ENCODE measurements at places on chromosomes 11 and 22.
A peak's percentile ranks its signal among the peaks of the same experiment; 100 is the strongest.

DNA sequence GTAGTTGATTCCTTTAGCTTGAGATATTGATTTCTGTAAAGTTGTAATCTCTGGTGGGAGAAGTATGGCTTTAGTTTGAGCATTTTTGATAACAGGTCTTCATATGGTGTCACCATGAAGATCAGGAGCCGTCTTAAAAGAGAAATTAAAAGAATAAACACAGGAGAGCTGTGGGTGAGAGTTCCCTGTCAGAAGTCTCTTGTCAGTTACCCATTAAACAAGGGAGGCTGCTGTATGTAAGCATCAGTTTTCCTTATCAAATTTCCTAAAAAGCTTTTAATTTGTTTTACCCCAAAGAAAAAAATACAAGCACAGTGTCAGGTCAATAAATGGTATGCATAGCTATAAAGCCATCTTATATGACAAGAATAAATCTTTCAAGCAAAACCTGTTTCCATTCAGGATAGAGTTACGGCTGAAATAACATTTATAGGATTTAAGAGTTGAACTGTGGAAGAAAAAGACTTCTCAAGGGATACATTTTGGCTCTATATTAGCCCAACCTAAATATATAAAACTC is 767.5 kb downstream of the JRKL start:
- no peak for DNase-seq

- DNase-seq = no peak
Observed at GRCh38 chr11:8638300-8638699, 44.2 kb downstream of the TRIM66 start.

DNA sequence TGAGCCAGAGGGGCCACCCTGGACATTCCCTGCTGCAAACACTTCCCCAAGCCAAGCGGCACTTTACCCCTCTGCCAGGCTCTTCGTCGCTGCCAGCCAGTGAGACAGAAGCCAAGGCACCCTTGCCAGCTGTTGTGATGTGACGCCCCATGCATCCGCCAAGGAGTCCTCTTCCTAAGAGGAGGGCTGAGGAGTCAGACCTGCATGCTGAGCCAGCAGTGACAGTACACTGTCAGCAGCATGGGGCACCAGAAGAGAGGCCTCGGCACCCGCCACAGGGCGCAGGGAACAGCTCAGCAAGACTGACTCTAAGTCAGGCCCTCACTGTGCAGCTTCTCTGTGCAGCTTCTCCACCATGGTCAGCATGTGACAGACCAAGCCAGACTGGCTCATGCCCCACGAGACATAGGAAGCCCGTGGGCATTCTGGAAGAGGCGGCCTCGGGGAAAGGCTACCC is 26.4 kb downstream of the VPS37C start:
- DNase-seq = no peak

DNA sequence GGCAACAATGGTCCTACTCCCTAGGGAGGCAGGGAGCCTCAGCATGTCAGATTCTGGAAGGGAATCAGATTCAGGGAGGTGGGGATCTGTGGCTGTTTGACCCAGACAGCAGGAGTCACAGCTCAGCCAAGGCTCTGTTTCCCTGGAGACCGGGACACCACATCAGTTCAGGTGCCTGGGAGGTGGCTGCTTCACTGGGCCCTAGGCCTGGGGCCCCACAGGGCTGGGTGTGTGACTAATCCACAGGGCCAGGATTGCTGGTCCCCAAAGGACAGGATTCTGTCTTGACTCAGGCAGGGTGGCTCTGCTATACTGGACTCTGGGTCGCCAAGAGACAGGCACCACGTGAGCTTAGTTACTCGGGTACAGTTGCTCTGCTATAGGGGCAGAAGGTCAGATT is 3.5 kb upstream of the OR5AN1 start:
- no peak for DNase-seq

DNA sequence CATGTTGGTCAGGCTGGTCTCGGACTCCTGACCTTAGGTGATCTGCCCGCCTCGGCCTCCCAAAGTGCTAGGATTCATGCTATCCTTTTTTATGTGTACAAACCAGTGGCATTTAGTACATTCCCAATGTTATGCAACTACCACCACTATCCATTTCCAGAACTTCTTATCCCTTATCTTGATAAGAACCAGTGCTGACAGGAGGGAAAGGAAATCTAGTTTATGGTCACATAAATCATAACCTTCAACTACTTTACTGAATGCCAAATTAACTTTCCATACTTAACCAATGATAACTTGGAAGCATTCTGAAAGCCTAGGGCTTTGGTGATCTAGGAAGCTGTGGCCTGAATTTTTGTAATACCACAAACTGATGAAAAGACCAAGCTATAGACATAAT is 170.4 kb downstream of the SWAP70 start:
- DNase-seq = no peak

- DNase-seq = peak; percentile 13
Observed at GRCh38 chr22:22593964-22594656, 35.0 kb upstream of the PRAME start.

GRCh38 chr11:93221539-93221938 is 23.7 kb upstream of the SLC36A4 start:
- DNase-seq = no peak

DNA sequence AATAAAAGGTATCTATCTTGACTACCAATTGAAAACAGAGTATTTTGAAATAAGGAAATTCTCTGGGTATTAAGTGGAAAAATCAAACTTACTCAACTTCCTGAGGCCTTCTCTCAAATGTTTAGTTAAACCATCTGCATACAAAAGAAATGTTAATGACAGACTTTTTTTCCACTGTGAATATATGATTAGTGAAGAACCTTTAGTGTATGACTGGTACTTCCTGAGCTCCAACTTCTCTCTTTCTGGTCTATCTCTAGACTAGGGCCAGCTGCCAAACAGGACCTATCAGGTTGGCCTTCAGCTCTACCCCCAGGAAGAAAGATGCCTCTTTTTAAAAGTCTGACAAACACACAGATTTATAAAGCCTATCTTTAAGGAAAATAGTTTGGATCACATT is 68.8 kb upstream of the SCUBE2 start:
- no peak for DNase-seq

- peak; percentile 49 for DNase-seq
Observed at GRCh38 chr11:28697920-28698827, 590.0 kb downstream of the METTL15 start.

DNA sequence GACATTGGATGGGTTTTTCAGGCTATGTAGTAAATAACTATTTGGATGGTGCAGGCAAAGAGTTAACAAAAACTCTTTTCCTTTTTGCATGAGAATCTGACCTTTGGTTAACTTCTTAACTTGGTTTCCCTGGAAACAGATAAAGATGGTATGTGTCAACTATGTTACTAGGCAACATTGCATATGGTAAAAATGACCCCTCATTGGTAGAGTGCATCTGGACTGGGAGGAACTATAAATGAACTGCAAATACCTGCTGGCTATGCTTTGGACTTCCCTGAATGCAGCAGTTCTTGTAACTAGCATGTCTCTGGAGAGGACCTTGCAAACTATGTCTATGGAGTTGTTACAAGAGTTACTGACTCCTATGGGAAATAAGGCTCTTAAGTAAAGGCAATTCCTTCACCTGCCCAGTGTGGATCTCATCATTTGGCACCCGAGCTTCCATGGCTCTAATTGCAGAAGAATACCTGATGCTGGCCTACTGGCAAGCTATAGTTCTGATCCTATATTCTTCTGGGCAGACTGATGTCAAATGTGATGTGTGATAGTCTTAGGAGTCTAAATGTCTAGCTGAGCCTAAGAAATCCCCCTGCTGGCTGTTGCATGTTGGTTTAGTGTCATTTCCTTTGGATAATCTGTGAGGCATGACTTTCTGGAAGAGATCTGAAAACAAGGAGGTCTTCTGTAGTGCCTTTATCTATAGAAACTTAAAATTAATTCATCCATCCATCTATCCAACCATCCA is 126.7 kb upstream of the MTMR2 start:
- DNase-seq = no peak

DNA sequence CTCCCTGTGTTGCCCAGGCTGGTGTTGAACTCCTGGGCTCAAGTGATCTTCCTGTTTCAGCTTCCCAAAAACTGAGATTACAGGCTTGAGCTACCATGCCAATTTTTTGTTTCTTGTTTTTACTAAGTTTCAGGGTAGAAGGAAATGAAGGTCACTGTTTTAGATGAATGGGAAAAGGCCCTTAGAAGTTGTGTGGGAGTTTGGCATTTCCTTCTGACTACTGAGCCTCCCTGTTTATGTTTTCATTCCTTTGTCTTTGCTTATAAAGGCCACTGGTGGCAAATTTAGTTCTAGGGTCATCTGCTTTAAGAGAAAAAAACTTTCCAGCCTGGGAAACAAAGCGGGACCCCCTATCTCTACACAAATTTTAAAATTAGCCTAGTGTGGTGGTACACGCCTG is 22.1 kb downstream of the SRPRA start:
- no peak for DNase-seq

GRCh38 chr22:48425641-48426040 is 1402.0 kb downstream of the BRD1 start:
- no peak for DNase-seq

DNA sequence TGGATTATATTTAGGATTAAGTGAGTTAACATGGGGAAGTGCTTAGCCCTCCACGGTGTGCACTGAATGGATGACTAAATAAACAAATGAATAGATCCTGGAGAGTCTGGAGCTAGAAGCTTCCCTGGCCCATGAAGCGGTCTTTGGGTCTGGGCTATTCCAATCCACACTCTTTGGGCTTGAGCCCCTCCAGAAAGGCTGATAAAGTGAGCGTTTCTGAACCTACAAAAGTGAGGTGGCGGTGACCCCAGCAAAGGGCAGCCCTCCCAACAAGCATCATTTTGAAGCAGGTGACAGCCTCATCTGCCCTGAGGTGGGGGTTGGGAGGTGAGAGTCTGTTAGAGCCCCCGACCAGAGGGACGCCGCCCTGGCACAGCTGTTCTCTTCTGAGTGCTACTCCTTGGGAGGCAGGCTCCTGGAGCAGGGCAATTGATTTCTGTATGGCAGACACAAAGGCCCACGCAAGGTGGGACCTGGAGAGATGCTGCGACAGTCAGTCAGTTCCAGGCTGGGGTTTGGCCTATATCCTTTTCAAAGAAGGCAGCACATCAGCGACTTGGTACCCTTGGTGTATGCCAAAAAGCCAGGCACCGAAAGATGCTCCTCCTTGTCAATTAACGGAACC is 157.8 kb downstream of the CACNA1I start:
- no peak for DNase-seq

DNA sequence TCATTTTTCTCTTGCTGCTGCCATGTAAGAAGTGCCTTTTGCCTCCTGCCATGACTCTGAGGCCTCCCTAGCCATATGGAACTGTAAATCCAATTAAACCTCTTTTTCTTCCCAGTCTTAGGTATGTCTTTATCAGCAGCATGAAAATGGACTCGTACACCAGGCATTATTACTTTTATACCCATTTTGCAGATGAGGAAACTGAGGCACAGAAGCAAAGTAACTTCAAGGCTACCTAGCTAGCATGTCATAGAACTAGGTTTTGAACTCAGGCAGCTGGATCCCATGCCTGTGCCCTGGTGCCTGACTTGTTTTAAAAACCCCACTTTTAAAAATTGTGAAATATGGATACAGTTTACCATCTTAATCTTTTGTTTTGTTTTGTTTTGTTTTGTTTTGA is 25.8 kb downstream of the KIAA1671 start:
- no peak for DNase-seq

GRCh38 chr11:112630496-112630895 is 330.7 kb upstream of the NCAM1 start:
- DNase-seq = no peak

DNA sequence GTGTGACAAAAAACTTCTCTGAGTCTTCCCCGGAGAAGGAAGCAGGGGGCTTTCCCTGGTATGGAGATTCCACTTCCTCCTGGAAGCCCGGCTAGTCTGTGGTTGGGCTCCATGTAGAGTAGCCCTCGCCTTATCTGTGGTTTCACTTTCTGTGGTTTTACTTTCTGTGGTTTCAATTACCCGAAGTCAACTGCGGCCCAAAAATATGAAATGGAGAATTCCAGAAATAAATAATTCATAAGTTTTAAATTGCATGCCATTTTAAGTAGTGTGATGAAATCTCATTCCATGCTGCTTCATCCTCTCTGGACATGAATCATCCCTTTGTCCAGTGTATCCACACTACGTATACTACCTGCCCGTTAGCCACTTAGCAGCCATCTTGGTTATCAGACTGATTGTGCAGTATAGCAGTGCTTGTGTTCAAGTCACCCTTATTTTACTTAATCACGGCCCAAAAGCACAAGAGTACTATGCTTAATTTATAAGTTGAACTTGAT is 275.0 kb upstream of the SESN3 start:
- no peak for DNase-seq

- DNase-seq = peak; percentile 60
Observed at GRCh38 chr22:37229805-37230672, 14.0 kb downstream of the RAC2 start.

- DNase-seq = no peak
Observed at GRCh38 chr11:96132437-96132836, 208.5 kb upstream of the MTMR2 start.

DNA sequence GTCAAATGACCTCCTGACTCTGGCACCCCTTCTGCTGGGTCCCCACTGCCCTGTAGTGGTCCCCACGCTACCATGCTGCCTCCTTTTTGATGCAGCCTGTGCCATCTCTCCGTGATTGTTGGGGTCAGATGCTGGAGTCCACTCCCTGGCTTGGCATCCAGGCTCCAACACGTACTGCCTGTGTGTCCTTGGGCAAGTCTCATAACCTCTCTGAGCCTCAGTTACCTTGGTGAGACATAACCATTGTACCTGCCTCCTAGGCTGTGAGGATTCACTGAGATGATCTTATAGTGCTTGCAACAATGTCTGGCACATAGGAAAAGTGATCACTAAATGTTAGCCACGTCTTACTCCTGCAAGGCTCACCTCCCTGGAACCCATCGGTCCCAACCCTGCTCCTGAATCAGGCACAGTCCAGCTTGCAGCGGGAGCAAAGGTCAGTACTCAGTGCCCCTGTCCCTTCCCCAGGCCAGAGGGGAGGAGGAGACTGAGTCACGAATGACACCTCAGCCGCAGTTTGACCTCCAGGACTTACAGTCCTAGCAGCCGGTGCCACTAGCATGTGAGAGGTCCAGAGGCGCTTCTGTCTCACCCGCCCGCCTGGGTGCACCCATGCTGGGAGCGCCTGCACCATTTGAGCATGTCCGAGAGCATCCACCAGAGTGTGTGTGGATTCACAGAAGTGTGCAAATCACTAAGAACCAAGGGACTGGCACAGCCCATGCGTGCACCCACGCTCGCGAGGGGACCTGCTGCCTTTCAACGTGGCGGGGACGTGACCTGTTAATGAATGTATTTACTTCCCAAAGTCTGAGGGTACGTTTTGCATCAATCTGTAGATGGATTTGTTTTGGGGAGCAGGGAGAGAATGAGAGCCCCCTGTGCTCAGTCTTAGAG is 3.0 kb upstream of the APOA4 start:
- DNase-seq = no peak

Measured in SJSA1 (cell line).